ENCODE measurements at places on chromosomes 5 and 9. TPM values are rescaled to one million over a fixed set of nuclear protein-coding genes. Genes with fewer than 3 reads are reported as not detected.

Gene PKD2L2
- not detected for total RNA-seq

Gene FAM163B
- total RNA-seq, result 0.68 TPM

Gene STPG3
- total RNA-seq, result not detected

GRCh38 chr9:92342825-92343488, 17.2 kb downstream of the CENPP start:
- no peaks in the 10 kb centered on the region for H3K4me1 ChIP-seq
- no peak overlapping the region for H3K4me3 ChIP-seq
- no peaks in the 10 kb centered on the region for H3K36me3 ChIP-seq
- no peak overlapping the region for H3K27ac ChIP-seq
- no peak for DNase-seq
- no peaks in the 10 kb centered on the region for H3K27me3 ChIP-seq

DNA sequence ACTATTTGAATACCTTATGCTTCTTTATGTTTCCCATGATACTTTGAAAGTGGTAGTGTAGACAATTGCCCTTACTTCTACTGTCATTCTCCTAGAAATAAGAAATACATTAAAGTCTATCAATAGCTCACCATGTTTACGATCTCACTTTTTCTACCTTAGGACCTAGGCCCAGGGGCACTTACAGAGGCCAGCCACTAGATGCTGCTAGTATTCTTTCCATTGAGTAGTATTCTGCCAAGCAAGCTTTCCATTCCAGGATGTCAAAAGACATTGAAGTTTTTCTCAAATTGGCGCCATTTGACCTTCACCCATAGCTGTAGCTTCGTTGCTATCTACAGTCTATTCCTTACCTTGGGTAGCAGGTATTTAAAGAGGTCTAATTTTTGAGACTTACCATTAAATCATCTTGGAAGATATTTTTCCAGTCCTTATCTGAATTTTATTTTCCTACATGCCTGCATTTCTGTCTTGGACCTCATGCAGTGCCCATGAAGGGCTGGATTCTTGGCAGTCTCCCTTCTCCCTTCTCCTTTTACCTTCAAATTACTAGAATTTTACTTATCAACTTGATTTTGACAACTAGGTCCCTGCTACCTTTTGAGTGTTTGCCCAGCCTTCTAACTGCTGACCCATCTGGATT, 246.0 kb upstream of the NUDT12 start:
- H3K36me3 ChIP-seq, result no peaks in the 10 kb centered on the region
- DNase-seq, result peak; percentile 79
- H3K27me3 ChIP-seq, result no peaks in the 10 kb centered on the region
- H3K4me3 ChIP-seq, result no peak overlapping the region
- H3K27ac ChIP-seq, result no peak overlapping the region

DNA sequence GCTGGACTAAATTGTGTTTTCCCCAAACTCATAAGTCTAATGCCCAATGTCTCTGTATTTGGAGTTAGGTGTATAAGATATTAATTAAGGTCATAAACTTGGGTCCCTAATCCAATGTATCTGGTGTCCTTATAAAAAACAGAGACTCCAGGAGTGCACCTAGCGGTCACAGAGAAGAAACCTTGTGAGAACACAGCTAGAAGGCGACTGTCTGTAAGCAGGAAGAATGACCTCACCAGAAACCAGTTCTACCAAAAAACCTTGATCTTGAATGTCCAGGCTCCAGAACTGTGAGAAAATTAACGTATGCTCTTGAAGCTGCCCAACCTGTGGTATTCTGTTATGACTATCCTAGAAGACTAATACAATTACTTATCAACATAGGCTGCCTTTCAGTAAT, 591.7 kb upstream of the PTPRD start:
- no peaks in the 10 kb centered on the region for H3K27me3 ChIP-seq
- H3K4me1 ChIP-seq, result no peaks in the 10 kb centered on the region
- H3K27ac ChIP-seq, result no peak overlapping the region
- no peaks in the 10 kb centered on the region for H3K36me3 ChIP-seq
- no peak for DNase-seq

Measured in hepatocyte (in vitro differentiated cells).